Activated CD4-positive, alpha-beta T cell treated with anti-CD3 and anti-CD28 coated beads, Interleukin-2, amount 50 U/mL, for 1 hour (primary cell): ENCODE measurements at places on chromosomes 1 and 21.

DNA sequence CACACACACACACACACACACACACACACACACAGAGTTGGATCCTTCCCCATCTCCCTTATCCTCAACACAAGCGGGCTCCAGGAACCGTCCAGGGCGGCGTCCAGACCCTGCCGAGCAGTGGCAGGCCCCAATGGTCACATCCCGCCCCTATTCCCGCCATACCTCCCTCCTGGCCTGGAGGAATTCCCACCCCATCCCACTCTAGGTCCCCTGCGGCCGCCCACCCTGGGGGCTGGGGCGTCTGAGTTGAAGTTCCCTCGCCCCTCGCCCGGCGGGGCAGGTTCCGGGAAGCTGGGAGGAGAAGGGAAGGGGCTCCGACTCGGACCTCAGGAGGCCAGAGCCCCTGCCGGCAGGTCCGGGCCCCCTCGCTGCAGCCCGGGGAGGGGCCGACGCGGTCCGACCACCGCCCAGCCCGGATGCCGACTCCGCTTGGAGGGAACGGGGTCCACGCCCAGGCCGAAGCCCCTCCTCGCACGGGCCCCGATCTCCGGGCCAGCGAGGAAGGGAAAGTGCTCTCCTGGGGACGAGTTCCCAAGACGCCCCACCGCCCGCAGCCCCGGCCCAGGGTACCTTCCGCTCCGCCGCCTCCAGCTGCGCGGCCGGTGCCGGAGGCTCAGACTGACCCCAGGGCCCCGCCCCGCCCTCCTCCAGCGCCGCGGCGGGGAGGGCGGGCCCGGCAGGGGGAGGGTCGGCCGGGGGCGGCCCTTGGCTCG, at the start of gene RHOC:
TSS of gene RHOC (minus strand) at position 623 of the 716 bp plus-strand sequence. CDS start 3,328 bp downstream, outside the sequence.
- DNase-seq = no peak

- no peak for DNase-seq
Measured at GRCh38 chr1:168304865-168305264, 24.2 kb downstream of the TBX19 start.

- DNase-seq = no peak
Measured at GRCh38 chr1:54543729-54544496, 4.1 kb upstream of the ACOT11 start.

DNA sequence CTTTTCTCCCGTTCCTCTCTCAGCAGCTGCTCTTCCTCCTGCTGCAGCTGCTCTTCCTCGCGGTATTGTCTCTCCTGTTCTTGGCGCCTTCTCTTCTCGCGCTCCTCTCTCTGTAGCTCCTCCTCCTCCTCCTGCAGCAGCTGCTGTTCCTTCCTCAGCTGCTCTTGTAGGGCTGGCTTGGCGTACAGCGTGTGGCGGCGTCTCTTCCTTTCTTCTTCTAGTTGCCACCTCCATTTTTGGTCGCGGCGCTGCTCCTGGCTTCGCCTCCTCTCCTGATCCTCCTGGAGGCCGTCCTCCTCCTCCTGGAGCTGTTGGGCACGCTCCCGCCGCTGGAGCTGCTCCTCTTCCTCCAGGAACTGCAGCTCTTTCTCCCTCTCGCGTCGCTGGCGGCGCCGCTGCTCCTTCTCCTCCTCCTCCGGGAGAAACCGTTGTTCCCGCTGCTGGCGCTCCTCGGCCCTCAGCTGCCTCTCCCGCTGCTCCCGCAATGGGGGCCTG, 4.8 kb downstream of the TCHH start:
- no peak for DNase-seq

GRCh38 chr1:230152999-230153398, 86.0 kb downstream of the GALNT2 start:
- no peak for DNase-seq

DNA sequence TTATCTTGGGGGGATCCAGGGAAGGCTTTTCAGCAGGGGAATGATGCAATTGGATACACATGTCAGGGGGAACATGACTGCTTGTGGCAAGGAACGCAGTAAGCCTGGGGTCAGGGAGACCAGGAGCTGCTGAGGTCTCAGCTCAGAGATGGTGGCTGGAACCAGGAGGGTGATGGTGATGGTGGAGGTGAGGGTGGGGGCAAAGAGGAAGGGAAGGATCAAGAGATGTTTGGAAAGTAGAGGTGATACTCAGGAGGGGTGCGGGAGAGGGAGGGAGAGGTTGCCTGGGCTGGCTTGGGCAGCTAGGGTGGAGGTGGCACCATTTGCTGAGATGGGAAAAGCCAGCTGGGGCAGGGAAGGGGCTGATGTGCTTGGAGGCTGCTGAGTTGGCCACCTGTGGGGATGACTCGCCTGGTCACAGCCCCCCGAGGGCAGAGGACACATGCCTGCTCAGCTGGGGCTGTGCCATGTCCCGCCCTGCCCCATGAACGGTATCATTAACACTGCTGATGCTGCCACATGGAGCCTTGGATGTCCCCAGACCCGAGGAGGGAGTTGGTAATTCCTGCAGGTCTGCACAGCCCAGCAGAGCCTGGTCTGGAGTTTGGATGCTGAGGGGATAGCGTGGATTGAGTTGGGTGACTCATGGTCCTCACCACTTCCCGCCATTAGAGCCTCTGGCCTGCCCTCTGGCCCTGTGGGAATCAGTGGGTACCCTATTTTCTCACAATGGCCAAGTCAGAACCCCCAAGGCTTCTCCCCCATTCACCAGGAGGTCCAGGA, 6.3 kb upstream of the PADI1 start:
- no peak for DNase-seq

DNA sequence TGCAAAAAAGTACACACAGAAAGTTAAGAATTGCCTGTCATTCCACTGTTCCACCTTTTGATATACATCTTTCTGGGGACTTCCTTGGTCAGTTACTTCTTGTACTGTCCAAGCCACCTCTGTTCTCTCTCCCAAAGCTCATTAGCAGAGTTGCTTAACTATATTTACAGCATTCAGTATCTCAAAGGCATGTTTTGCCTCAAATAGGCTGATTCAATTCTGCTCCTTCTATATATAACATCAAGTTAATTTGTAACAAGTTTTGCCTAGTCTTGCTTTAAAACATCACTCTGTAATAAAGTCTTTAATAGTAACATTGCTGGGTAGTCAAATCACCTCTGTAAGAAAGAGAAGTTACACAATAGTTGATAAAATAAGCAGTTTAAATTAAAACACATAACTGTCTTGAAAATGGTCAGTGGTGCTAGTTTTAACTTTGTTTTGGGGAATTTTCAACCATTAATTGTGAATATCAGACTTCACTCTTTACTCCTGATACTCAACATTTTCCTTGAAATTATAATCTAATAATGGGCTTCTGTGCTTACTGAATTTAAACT, 35.7 kb downstream of the EDARADD start:
- DNase-seq = no peak

DNA sequence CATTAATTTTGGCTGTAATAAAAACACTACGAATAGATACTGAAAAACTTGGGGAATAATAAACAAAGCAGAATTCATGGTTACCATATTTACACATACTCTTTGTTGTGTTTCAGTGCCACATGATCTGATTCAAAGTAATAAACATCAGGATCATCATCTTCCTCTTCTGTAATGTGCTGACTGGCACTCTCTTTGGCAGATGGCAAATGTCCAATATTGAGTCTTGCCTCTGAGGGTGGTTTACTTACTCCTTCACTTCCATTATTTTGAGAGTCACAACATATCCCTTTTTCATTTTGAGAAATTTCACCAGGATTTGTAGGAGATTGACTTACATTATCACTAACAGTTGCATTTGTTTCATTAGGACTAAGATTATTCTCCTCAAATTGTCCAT, 50.7 kb downstream of the ZZZ3 start:
- no peak for DNase-seq

DNA sequence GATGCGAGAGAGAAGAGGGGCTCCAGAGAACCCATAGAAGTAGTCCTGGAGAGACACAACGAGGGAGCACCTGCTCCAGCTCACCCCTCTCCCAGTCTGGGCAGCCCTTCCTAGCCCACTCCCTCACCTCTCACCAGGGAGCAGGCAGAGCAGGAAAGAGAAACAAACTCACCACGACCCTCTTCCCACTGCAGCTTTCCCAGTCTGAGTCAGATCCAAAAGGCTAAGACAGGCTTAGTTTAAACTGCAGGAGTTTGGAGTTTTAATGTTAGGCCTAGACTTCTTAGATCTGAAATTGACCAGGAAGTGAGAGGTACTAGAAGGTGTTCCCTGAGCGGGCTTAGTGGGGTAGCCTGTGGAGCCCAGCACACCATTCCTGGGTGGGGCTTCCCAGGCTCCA, 29.6 kb downstream of the SLC1A7 start:
- DNase-seq = no peak

- no peak for DNase-seq
Measured at GRCh38 chr1:202264300-202264699, 70.7 kb downstream of the LGR6 start.

DNA sequence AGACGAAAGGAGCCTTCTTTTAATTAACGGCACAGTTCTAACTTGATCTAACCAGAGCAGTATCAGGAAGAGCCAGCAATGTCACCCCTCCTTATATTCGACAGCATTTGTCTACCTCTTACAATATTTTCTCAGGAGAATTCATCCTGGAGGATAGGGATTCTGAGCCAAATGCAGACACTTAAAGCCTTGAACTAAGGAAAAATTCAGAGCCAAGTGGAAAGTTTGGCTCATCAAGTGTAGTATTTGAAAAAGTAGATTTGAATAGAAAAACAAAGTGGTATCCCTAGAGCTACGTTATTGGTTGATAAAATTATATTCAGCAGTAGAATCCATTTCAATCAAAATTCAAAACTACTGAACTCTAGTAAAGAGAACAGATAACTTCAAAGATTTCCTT, 732.0 kb upstream of the ADGRL2 start:
- DNase-seq = no peak

GRCh38 chr1:207871117-207871649, 39.7 kb downstream of the CD34 start:
- no peak for DNase-seq

GRCh38 chr1:96191165-96191564, 530.4 kb upstream of the PTBP2 start:
- DNase-seq = no peak

DNA sequence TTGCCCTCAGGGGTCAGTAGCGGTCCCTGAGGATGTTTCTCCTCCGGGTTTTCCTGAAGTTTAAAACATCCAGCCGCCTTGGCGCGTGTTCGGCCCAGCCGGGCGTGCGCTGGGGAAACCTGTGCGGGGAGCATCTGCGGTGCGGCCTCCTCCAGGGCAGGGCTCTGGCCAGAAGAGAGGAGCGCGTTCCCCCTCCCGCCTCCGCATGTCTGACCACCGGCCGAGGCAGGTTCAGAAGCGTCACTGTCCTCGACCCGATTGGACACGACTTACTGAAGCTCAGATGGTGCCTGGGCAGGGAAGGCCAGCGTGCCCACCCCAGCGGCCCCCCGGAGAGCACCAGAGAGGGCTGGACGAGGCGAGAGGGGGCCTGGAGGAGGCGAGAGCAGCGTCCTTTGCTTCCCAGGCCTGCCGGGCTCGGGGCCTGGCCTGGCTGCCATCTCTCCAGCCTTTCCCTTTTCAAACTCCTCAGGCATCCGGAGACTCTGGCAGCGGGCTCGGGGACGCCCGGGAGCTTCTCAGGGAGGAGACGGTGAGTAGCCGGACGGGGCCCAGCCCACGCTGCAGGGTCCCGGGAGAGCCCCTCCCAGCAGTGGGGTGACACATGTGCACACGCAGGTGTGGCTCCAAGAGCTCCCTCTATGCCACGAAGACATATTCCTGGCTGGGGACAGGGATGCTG, 67.1 kb downstream of the SLC19A1 start:
- no peak for DNase-seq
